Mesendoderm (in vitro differentiated cells): ENCODE measurements at places on chromosomes 6 and 20.

DNA sequence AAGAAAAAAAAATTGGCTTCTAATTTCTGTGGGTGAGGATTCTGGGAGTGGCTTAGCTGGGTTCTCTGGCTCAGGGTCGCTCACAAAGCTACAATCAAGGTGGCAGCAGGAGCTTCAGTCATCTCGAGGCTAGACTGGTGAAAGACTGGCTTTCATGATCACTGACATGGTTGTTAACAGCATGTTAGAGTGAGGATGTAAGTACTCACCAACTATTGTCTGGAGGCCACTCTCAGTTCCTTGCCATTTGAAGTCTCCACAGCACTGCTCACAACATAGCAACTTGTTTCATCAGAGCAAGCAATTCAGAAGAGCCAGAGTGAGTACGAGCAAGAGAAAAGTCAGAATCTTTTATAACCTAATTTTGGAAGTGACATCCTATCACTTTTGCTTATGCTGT, 145.7 kb upstream of the PRSS16 start:
- DNase-seq = peak; percentile 4

GRCh38 chr6:122730775-122731386, 48.6 kb upstream of the FABP7 start:
- peak; percentile 40 for DNase-seq

GRCh38 chr6:56739836-56740815, 97.4 kb upstream of the DST start:
- DNase-seq = no peak

DNA sequence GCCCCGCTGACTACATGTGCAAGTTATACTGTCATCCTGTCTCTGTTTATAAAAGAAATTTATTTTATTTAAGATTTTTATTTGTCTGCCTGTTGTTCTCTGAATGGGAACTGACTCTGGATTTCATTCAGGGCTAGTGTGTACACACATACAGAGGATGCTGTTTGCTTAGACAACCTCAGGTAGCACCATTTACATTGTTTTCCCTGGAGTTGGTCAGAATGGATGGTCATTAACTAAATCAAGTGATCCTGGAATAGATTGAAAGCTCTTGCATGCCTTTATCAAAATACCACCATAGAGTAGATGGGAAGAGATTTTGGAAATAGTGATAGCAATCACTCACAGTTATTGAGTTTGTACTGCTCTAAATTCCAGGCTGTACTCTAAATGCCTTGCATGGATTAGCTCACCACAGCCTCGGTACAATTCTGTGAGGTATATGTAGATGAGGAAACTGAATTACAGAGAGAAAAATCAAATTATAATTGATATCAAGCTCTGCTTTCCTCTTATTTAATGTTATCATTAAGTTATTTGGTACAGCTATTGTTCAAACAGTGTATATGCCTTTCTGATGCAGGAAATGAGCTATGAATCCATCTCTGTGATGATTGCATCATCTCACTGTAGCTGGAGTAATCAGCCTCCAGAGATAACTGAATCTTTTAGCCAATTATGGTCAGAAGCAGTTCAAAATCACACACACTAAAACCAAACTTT, 51.9 kb downstream of the RNF217 start:
- DNase-seq = no peak

- DNase-seq = no peak
These were observed 19.2 kb downstream of the HLA-DRB1 start for GRCh38 chr6:32570363-32570905.

DNA sequence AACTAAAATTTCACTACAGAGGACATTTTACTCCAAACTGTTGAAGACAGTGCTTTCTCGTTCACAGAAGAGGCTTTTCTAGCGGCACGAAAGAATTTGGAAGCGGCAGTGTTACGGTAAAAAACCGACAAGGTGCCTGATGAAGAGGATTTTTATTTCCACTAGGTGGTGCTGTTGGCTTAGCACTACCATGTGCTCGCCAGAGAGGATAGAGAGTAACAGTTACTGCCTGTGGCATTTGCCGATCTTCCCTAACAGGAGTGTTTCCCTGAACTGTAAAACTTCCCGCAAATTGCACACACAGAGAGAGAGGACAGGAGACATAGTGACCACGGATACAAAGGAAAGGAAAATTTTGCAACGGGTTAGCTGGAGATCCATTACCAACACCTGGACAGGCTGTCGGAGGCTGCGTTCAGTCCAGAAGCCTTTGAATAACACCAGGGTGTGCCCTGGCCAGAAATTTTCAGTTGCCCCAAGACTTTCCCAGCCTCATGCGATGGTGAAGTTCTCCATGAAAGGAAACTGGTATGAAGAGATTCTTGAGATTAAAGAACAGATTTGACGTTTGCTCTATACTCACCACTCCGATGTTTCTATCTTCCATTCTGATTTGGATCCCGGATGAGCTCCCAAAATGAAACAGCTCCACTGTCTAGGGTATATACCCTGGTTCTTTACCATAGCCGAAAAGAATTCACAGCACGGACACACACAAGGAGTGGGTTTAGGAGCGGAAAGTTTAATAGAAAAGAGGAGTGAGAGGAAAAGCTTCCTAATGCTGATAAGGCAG, 48.1 kb downstream of the HLA-DPB1 start:
- DNase-seq = peak; percentile 56

GRCh38 chr6:24089736-24090135, 36.3 kb upstream of the NRSN1 start:
- DNase-seq = peak; percentile 89

GRCh38 chr6:35668096-35668495, 20.6 kb downstream of the FKBP5 start:
- DNase-seq = no peak

DNA sequence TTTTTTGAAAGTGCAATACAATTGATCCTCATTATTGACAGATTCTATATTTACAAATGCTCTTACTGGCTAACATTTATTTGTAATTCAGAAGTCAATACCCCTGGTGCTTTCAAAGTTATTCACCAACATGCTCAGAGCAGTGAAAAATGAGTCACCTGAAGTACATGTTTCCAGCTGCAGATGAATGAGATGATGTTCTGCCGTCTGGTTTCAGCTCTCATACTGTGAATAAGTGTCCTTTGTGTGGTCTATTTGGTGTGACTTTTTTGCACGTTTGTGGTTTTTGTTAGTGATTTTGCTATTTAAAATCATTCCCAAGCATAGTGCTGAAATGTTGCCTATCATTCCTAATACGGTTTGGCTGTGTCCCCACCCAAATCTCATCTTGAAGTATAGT, 22.3 kb upstream of the EYA4 start:
- no peak for DNase-seq

DNA sequence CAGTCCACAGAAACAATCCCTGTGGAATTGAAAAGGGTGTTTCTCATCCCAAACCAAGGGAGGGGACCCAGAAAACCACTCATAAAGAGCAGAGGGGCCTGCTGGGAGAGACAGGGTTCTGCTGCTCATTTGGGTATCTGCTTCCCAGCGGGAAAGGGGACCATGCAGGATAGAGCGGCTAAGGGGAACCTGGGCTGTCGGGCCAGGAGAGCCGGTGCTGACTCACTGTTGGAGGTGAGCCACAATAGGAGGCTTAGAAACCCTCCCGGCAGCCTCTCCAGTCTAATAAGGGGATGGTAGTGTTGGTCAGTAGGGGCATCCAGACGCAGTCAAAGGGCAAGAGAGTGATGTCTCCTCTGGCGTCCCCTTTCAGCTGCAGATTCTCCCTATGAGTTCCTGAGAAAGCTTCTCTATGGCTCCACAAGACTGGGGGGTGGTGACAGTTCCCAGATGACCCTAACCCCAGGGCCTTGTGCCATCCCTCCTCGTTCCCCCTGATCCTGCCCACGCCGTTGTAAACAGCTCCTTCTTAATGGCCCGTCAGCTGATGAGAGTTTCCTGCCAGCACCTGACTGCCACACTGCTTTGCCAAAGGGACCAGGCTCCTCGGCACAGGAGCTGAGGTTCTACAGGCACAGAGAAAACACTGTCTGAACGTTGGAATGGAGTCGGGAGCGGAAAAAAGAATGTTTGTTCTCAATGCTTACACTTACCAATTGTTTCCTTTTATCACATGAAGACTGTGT, 646.1 kb upstream of the DEFB115 start:
- no peak for DNase-seq

GRCh38 chr20:17236766-17237165, 9.9 kb downstream of the PCSK2 start:
- DNase-seq = no peak

DNA sequence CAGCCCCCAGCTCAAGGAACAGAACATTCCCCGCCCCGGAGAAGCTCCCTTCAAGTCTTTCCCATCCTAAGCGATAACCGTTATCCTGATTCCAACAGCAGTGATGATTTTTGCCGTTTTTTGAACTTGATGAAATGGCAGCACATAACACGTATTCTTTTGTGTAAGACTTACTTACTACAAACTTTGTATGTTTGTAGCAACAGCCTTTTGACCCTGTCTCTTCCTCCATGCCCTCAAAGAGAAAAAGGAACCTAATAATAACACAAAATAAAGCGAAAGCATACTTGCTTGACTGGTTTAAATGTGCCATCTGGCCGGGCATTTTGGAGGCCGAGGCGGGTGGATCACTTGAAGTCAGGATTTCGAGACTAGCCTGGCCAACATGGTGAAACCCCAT, 26.4 kb upstream of the SLC9A8 start:
- no peak for DNase-seq

GRCh38 chr6:168232989-168233874, 86.3 kb downstream of the DACT2 start:
- DNase-seq = peak; percentile 43

DNA sequence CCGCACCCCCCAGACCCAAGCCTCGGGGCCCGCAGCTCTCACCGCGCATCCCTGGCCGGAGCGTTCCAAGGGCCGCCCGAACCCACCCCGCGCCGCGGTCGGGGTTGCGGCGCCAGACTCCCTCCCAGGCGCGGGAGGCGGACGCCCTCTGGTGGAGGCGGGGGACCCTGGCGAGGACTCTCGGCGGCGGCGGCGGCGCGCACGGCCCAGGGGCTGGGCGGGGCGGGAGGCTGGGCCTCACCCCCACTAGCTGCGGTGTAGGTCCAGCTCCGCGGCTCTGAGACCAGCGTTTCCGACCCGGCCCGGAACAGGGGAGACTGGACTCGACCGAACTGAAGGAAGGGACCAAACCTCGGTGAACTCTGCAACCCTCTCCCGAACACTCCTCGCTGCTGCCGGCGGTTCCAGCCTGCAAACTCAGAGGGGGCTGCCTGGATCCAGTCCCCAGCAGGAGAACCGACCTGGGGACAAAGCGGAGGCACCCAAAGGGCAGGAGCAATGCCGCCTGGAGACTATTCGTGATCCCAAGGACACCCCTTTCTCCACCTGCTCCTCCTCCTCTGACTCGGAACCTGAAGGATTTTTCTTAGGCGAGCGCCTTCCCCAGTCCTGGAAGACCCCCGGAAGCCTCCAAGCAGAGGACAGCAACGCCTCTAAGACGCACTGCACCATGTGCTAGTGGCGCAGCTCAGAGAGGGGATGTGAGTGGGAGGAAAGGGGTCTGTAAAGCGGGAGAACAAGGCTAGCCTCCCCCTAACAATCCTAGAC, 859 bp upstream of the TOMM6 start:
- peak; percentile 84 for DNase-seq

DNA sequence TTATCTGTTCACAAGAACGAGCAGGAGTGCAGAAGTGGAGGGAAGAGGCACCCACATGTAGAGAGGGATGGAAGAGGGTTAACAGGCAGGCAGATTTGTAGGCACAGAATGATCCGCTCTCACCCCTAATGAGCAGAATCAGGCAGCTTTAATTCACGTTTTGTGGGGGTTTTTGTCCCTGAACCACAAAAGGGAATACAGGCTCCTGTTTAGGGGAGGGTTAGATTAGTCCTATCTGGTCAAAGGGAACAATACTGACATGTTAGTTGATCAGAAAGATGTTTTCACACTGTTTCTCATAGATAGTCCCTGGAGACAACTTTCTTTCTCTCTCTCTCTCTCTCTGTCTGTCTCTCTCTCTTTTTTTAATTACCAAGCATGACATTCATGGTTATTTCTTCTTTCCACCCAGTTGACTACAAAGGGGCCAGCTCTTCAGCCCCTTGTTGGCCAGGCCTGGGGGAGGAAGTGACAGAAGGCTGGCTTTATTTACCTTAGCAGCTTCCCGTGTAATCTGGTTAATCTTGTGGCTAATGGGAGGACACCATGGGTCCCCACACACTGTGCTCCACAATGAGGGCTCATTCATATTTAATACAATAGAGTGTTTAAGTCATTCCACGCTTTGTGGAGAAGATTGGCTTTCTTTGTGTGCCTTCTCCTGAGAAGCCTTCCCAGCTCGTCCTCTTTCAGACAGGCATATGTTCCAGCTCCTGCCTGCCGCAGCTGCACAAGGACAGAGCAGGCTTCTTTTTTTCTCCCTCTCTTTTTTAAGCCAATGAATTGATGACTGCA, 958.8 kb downstream of the TFAP2A start:
- peak; percentile 44 for DNase-seq

DNA sequence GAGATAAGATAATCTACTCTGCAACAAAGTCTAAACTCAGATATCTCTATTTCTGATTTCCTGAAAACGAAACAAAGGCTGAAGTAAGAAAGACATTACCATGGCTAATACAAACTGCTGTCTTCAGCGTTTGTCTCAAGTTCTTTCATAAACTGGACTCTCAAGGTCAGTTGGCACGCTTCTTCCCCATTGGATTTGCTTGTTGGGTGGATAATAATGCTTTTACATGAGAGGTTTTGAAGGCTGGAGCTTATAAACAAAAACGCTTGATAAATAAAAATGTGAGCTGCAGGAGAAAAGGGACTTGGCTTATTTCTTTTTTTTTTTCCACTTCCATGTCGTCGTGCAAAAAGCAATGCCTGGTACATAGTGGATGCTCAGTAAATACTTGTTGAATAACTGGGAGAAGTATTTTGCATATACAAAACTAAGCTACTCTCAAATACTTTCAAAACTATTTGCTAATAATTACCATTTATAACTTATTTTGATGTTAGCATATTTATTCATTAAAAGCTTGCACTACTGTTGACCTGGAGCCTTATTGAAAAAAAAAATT, 65.7 kb upstream of the EEF1A1 start:
- no peak for DNase-seq

DNA sequence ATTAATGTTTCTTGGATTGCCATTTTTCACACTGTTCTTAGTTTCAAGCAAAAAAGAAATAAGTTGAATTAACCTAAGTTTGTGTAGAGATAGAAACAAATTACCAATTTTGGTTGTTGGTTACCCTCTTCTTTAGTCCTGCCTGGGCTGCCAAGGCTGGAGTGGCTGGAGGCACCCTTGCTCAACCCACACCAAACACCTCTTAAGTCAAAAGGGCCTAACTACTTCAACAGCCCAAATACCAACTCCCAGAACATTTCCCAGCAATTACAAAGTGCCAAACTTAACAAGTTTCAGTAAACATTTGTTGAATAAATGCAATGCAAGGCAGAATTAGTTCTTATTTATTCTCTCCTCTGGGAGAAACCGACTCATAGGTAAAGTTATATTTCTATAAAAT, 38.1 kb upstream of the TMEM181 start:
- DNase-seq = no peak
